ENCODE measurements at places on chromosomes 11 and 22.

DNA sequence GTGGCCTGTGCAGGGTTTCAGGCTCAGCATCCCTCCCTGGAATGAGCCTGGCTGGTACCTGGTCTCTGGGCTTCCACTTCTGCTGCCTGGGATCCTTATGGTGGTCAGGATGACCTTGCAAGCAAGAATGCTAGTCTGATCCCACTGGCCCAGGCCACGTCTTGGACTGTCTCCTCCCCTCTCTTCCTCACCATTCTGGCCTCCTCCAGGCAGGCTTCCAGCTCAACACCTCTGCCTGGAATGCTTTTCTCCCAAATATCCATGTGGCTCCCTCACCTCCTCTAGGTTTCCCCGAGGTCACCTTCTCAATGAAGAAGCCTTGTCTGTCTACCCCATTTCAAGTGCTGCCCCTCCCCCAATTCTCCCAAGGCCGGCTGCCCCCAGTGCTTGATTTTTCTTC is 39.4 kb upstream of the ALX4 start:
- DNase-seq: no peak

DNA sequence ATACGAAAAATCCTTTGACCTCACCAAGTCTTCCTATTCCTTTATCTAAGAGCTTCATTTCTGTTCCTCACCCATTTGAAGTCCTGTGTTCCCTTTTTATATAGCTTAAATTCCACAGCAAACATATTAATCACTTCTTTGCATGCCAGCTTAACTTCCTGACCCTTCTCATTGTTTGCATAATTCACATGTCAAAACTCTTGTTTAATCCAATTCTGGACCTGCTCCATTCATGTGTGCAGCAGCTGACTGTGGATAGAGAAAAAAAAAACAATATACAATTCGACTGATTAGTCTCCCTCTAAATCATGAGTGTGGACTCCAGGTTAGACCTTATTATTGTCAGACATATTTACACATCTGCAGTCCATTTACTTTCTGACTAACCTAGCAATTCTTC is 991.2 kb upstream of the TENM4 start:
- DNase-seq: no peak

DNA sequence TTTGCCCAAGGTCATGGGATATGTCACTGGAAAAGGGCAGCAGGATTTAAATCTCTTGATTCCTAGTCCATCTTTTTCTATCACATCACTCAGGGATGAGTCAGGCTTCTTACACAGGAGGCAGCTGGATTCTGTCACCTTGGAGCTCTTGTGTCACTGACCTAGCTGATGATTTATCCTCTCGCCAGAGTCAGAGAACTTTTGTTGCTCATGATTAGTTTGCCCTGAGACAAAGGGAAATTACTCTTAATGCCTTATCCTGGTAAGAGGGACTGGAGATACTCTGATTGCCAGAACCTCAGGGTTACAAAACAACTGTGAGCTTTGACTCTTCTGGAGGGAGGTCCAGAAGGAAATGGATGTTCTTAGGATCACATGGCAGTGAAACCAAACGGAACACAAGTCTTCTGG is 10.1 kb downstream of the COA4 start:
- no peak for DNase-seq

GRCh38 chr11:6191742-6192141 is 7.3 kb upstream of the OR52W1 start:
- peak; percentile 89 for DNase-seq

- no peak for DNase-seq
Observed at GRCh38 chr11:121570453-121570852, 117.7 kb upstream of the SORL1-AS1 start.

GRCh38 chr22:20571078-20571503 is 63.7 kb downstream of the MED15 start:
- no peak for DNase-seq

GRCh38 chr11:5137014-5137413 is 1.1 kb downstream of the OR52A5 start:
- no peak for DNase-seq

DNA sequence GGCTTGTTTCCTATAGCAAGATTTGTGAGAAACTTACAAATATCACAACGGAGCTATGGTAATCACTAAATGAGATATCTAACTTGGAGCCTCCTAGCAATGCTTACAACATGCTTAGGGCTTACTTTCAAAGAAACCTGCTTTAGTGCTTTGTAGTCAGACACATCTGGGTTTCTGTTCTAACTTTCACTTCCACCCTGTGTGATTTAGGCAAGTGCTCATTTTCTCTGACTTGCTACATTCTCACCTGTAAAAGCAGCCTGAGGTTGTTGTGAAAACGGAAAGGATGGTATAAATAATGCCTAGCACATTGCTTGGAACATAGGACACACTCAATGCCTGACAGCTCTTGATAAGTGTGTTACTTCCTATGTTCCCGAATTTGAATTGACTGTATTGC is 45.6 kb downstream of the LRRC4C start:
- no peak for DNase-seq

DNA sequence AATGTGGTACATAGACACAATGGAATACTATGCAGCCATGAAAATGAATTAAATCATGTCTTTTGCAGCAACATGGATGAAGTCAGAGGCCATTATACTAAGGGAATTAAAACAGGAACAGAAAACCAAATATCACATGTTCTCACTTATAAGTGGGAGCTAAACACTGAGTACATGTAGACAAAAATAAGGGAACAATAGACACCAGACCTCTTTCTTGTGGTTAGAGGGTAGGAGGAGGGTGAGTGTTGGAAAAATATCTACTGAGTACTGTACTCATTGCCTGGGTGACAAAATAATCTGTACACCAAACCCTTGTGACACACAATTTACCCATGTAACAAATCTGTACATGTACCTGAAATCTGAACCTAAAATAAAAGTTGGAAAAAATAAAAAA is 59.1 kb upstream of the ANO5 start:
- DNase-seq: peak; percentile 59

- DNase-seq: no peak
Observed at GRCh38 chr11:2327032-2327431, 25.2 kb downstream of the TSPAN32 start.

GRCh38 chr11:126497581-126498122 is 142.2 kb downstream of the ST3GAL4 start:
- DNase-seq: no peak

- no peak for DNase-seq
Observed at GRCh38 chr22:17922925-17923903, 101.1 kb downstream of the MICAL3 start.

DNA sequence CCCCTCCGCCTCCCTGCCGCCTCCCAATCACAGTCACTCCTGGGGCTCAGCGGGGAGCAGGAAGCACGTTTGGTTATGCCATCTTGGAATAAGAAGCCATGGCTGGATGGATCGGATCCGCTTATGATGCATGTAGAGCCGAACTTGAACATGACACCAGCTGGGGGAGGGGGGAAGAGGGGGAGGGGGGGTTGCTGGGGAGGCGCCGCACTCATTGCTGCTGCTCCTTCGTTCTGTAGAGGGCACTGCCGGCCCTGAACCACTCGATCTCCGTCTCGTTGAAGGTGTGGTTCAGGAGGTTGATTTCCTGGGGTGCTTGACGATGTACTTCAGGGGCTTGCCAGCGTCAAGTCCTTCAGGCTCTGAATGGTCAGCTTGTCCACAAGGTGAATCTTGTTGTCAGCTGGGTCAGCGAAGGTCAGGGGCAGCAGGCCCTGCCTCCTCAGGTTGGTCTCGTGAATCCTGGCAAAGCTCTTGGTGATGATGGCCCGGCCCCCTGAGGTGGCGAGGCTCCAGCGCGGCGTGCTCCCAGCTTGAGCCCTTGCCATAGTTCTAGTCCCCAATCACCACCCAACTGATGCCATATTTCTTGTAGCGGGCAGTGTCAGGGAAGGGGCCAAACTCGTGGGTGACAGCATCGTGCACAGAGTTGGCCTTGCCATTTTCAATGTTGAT is 476.9 kb upstream of the ISX start:
- DNase-seq: no peak

GRCh38 chr11:111189466-111189865 is 56.1 kb upstream of the POU2AF2 start:
- DNase-seq: no peak

DNA sequence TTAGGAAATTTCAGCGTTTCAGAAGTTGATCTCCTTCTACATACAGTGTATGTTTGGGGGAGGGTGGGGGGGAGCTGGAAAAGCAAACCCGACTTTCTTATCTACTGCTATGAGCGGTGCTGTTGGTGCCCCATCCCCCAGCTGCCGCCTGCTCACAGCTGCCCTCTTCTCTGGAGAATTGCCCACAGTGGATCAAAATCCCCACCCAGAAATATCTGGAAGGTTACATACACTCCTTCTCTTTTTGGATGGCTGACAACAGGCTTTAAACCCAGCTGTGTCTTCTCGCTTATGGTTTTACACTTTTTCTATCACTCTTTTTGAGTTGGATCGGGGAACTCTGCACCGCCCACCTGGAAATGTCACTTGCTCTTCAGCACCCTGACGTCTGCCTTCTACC is 56.4 kb downstream of the DHCR7 start:
- DNase-seq: no peak
